ENCODE measurements at places on chromosomes 2 and 18.

- no peak for DNase-seq
Observed at GRCh38 chr18:63892566-63892965, 5.1 kb downstream of the SERPINB2 start.

GRCh38 chr2:26571316-26571715 lies 69.8 kb downstream of the CIB4 start:
- DNase-seq = no peak

DNA sequence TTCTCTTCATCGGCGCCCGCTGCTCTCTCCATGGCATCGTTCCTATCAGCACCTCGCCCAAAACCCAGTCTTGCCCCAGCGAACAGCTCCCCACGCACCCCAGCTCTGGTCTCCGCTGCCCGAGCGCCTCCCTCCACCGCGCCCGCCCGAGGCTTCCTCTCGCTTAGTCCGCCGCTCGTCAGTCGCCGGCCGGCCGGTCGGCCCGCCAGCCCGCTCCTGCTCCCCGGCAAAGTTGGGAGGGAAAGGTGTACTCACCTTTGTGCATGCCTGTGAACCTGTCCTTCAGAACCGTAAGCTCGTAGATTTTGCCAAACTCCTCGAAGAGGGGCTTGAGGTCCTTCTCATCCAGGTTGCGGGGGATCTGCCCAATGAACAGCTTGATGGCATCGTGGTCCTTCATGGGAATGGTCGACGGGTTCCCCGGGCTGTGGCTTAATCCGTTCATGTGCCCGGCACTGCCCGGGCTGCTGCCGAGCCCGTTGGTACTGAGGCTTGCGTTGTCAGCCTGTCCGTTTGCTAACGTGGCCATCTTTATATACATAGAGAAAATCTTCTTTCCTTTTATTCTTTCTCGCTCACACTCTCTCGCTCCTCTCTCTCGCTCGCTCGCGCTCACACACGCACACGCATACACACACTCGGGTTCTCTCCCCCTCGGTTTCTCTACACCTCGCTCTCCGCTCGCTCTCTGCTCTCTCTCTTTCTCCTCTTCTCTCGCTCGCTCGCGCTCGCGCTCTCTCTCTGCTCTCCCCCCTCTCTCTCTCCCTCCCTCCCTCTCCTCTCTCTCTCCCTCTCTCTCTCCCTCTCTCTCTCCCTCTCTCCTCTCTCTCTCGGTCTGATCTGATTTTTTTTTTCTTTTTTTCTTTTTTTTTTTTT lies at the start of gene CELF4:
Gene CELF4 (minus strand): TSS at position 698 of the 876 bp plus-strand sequence.
- no peak for DNase-seq

DNA sequence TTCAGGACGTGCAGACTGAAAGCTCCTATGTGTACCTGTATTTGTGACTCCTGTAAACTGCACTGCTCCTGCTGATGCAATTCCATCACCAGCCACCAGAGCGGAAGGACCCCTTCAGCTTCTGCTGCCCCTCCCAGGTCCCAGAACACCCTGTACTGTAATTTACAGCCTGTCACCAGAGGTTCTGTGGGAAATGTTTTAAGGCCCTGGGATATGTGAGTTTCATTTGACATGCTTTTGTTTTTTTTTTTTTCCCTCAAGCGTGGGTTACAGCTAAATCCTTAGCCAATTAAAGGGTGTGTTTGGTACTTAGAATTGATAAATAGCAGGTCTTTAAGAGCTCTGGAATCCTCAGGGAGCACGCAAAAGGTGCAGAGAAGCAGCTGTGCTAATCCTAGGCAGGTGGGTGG lies 79.4 kb downstream of the KCTD1 start:
- no peak for DNase-seq

DNA sequence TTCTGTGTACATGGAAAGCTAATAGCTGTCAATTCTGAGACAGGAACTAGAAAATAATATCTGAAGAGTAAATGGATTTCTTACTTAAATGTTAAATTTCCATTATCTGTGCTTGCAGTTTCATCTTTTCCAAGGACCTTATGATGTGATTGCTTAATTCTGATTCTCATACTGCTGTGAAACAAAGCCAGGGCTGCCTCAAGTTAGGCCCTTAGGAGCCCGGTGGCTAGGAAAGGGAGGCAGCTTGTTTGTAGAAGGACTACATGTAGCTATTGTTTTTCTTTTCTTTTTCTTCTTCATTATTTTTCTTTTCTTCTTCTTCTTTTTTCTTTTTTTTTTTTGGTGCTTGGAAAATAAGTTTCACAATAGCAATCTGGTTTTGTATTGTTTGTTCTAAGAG lies 50.5 kb downstream of the XRCC5 start:
- no peak for DNase-seq

GRCh38 chr2:156436497-156437085 lies 412 bp downstream of the GPD2 start:
- no peak for DNase-seq

DNA sequence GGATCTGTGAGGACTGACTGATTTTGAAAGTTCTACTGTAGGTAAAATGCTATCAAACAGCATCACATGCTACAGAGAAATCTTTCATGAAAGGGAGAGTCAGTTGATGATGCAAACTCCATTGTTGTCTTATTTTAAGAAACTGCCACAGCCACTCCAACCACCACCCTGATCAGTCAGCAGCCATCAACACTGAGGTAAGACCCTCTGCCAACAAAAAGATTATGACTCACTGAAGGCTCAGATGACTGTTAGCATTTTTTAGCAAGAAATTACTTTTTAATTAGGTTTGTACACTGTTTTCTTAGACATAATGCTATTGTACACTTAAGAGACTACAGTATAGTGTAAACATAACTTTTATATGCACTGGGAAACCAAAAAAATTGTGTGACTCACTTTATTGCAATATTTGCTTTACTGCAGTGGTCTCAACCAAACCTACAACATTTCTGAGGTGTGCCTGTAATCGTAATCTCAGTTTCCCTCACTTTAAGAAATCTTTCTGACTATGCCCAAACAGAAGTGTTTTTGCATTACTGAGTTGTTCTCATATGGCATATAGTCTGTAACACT lies 42.8 kb downstream of the METTL8 start:
- no peak for DNase-seq

GRCh38 chr2:183026424-183026823 lies 11.8 kb downstream of the NCKAP1 start:
- no peak for DNase-seq

DNA sequence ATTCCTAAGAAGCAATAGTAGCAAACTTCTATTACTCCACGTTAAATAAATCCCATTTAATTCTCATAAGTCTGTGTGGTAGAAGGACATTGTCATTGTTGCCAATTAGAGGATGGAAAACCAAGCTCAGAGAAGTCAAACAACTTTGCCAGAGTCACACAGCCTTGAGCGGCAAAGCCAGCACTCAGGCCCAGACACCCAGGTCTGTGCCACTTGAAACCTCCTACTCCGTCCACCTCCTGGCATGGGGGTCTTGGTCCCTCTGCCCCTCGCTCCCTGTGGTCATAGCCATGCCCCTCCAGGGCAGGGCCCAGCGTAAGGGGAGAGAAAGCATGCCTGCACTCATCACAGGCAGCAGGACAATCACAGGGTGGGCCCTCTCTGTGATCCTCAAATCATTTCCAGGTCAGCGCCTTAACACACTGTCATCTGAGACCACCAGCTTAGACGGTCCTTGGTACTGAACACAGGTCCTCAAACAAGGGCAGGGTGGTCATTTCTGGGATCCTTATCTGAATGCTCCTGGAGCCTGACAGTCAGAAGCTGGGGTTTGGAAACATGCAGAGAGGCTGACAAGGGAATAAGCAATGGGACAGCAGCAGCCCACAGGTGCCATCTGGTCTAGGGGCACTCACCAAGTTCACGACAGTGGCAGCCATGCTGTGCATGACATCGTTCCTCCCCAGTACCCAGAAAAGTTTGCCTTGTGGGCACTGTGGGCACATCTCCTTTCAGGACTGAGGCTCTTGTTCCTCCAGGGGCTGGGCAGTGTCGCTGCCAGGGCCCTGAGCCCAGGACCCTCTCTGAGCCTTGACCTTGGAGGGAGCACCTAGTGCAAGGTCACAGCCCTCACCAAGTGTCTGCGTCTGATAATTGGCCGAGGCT lies 38.2 kb downstream of the FAM178B start:
- DNase-seq = no peak

- DNase-seq = no peak
Observed at GRCh38 chr2:7133521-7133920, 216.3 kb downstream of the RNF144A start.

GRCh38 chr2:186570604-186571003 lies 19.3 kb upstream of the ITGAV start:
- no peak for DNase-seq

- DNase-seq = peak; percentile 95
Observed at GRCh38 chr2:30366199-30366691, 80.8 kb upstream of the LCLAT1 start.

- DNase-seq = no peak
Observed at GRCh38 chr18:32550963-32551362, 80.3 kb upstream of the GAREM1 start.

GRCh38 chr2:28228434-28228995 lies 164.1 kb upstream of the FOSL2 start:
- no peak for DNase-seq

DNA sequence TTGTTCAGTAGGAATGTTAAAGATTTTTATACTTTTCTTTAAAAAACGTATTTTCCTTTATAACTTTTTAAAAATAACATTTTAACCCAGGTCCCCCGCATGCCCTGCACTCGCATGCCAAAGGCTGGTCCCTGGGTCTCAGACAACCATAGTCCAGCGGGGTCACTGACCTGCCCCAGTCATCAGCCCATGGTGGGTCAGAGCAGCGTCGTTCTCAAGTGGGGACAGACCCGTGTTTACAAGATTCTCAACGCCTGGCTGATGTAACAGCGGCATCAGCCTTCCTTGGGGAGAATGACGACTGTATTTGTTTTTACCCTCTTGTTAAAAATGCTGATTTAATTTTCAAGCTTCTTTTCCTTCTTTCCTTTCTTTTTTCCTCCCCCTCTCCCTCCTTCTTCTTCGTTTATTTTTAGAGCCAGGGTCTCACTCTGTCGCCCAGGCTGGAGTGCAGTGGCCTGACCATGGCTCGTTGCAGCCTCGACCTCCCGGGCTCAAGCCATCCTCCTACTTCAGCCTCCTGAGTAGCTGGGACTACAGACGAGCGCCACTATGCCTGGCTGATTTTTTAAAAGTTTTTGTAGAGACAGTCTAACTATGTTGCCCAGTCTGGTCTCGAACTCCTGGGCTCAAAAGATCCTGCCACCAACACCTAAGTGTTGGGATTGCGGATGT lies 1.0 kb upstream of the EFHD1 start:
- no peak for DNase-seq

DNA sequence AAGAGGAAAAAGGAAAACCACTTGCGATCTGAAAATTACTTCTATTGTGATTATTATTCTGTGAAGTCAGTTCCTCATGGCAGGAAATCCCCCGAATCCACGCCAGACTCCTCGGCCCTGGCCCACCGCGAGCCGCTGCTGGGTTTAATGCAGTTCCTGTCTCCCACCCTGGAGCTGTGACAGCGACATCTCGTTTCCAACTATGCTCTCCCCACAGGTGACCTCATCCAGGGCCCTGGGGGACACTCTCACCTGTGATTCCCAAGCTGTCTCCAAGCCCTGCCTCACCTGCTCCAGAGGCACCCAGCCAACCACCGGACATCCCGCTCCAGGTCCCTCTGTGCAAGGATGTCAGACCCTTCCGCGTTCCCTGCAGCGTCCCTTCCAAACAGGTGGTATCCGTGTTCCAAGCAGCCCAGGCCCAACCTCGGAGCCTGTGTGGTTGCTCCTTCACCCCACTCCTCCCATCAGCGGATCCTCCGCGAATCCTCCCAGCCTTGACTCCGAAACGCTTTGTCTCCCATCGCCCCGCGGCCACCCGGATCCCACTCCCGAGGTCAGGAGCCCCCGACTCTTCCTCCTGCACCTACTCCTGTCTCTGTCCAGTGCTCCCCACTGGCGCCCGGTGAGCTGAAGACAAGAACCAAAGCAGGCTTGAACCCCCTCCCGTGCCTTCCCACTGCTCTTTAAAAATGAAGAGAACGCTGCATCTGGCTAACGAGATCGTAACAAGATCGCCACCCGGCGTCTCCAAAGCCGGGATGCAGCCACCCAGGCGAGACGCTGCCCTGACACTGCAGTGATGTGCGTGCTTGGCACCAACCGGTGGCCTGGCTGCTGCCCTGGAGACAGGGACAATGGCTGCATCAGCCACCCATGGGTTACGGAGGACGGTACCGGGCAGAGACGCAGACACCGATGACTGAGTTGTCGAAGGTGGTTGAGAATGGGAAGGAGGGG lies 96.5 kb downstream of the NDUFA10 start:
- no peak for DNase-seq

- DNase-seq = no peak
Observed at GRCh38 chr18:29749704-29750103, 1292.8 kb downstream of the DSC3 start.

DNA sequence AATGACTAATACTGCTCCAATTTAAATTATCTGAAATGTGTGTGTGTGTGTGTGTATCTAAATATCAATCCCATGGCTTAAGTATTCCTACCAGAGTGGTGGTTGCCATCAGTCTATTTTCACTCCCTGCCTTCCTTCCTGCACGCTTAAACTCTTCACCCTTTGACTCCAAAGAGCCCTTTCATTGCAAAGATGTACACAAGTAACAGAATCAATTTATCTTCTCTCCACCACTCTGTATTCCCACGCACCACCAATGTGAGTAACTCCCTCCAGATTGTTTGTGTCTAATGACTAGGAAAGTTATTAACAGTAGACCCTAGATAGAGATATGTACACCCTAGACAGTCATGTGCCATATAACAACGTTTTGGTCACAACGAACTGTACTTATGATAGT lies 42.8 kb downstream of the ARL6IP6 start:
- DNase-seq = no peak

- DNase-seq = no peak
Observed at GRCh38 chr2:206328974-206329373, 54.5 kb downstream of the ZDBF2 start.

GRCh38 chr2:223221139-223221835 lies 169.3 kb downstream of the KCNE4 start:
- DNase-seq = no peak

DNA sequence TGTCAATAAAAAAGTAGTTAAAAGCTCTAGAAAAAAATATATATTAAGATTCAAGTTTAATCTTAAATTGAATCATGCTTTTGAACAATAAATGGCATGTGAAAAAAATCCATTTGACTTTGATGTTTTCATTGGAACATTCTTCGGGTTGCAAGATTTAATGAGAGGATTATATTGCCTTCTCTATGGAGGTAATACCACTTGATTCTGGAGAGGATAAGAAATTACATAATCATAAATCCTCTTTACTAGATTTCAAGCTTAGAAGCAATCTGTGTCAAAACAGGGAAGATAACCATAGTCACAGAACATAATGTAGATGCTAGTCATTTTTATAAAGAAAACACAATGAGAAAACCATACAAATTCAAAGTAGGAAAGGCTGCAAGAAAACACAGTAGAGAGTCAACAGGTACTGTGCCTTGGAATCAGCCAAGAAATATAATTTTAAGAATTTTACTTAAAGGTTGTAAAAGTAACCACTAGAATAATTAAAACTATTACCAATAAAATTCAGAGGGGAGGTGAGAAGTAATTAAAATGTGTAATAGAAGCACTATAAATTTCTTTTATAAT lies 18.7 kb upstream of the MAPRE2 start:
- no peak for DNase-seq

- DNase-seq = no peak
Observed at GRCh38 chr2:224180810-224181209, 141.7 kb upstream of the SERPINE2 start.
